Glutamatergic neuron (in vitro differentiated cells): ENCODE measurements at places on chromosomes 12 and 14.

DNA sequence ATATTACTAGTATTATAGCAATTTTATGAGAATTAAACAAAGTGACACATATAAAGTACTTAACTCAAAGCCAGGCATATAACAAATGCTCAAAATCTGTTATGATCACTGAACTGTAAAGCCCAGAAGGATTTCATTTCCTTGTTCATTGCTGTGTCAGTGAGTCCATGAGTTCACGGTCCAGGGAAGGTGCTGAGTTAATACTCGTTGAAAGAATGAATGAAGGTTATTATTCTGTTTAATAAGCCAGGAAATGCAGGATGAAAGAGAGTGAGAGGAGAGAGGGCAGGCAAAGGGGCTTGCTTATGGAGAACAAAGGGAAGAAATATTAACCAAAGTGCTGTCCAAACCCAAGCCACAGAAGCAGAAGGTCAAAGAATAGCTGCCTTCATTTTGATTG is 40.2 kb upstream of the NT5DC3 start:
- H3K27me3 ChIP-seq, result peaks cover 2% of the 10 kb centered on the region
- no peaks in the 10 kb centered on the region for H3K36me3 ChIP-seq
- H3K4me1 ChIP-seq, result peaks cover 8% of the 10 kb centered on the region
- DNase-seq, result no peak
- no peak overlapping the region for H3K4me3 ChIP-seq

- H3K27ac ChIP-seq, result peak overlapping the region; percentile 77
- peaks cover 5% of the 10 kb centered on the region for H3K27me3 ChIP-seq
- DNase-seq, result peak; percentile 71
- no peaks in the 10 kb centered on the region for H3K36me3 ChIP-seq
- peaks cover 26% of the 10 kb centered on the region for H3K4me1 ChIP-seq
- H3K4me3 ChIP-seq, result peak overlapping the region; percentile 65
These were observed 9.8 kb upstream of the ZNF385A start for GRCh38 chr12:54394281-54394719.

GRCh38 chr14:102085948-102086708 is 716 bp downstream of the HSP90AA1 start:
- H3K27me3 ChIP-seq, result peaks cover 19% of the 10 kb centered on the region
- DNase-seq, result peak; percentile 40
- H3K36me3 ChIP-seq, result peaks cover 4% of the 10 kb centered on the region
- peak overlapping the region; percentile 97 for H3K27ac ChIP-seq

GRCh38 chr12:51635346-51635745 is 44.3 kb downstream of the SCN8A start:
- no peak for DNase-seq
- no peak overlapping the region for H3K4me3 ChIP-seq
- H3K4me1 ChIP-seq, result peaks cover 47% of the 10 kb centered on the region
- peaks cover 25% of the 10 kb centered on the region for H3K36me3 ChIP-seq
- peak overlapping the region; percentile 18 for H3K27ac ChIP-seq

DNA sequence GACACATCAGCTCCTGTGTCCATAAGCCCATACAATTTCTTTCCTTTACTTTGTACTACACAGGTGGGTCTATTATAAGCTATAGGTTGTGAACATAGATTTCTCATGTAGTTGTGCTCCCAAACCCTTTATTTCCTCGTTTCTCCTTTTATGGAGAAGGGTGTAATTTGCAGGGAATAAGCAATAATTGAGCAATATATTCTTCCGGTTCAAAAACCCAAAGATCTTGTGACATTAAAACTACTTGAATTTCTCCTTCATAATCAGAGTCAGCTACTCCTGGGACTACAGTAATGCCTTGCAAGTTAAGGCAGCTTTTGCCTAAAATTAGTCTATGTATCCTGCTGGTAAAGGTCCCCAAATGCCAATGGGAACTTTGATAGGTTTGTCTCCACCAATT is 19.1 kb upstream of the MAPKAPK5 start:
- no peaks in the 10 kb centered on the region for H3K27me3 ChIP-seq
- no peaks in the 10 kb centered on the region for H3K36me3 ChIP-seq
- no peak overlapping the region for H3K27ac ChIP-seq
- no peak for DNase-seq
- H3K4me1 ChIP-seq, result no peaks in the 10 kb centered on the region

GRCh38 chr12:76247026-76247646 is 101.1 kb downstream of the BBS10 start:
- H3K4me1 ChIP-seq, result no peaks in the 10 kb centered on the region
- no peak overlapping the region for H3K4me3 ChIP-seq
- no peaks in the 10 kb centered on the region for H3K36me3 ChIP-seq
- peaks cover 3% of the 10 kb centered on the region for H3K27me3 ChIP-seq

GRCh38 chr14:89773151-89773550 is 181.4 kb downstream of the EFCAB11 start:
- no peaks in the 10 kb centered on the region for H3K27me3 ChIP-seq
- no peak overlapping the region for H3K27ac ChIP-seq
- no peak overlapping the region for H3K4me3 ChIP-seq

GRCh38 chr14:91062600-91062999 is 2.2 kb upstream of the RPS6KA5 start:
- H3K36me3 ChIP-seq, result no peaks in the 10 kb centered on the region
- H3K27ac ChIP-seq, result no peak overlapping the region
- H3K27me3 ChIP-seq, result peaks cover 4% of the 10 kb centered on the region
- H3K4me3 ChIP-seq, result no peak overlapping the region
- no peak for DNase-seq

DNA sequence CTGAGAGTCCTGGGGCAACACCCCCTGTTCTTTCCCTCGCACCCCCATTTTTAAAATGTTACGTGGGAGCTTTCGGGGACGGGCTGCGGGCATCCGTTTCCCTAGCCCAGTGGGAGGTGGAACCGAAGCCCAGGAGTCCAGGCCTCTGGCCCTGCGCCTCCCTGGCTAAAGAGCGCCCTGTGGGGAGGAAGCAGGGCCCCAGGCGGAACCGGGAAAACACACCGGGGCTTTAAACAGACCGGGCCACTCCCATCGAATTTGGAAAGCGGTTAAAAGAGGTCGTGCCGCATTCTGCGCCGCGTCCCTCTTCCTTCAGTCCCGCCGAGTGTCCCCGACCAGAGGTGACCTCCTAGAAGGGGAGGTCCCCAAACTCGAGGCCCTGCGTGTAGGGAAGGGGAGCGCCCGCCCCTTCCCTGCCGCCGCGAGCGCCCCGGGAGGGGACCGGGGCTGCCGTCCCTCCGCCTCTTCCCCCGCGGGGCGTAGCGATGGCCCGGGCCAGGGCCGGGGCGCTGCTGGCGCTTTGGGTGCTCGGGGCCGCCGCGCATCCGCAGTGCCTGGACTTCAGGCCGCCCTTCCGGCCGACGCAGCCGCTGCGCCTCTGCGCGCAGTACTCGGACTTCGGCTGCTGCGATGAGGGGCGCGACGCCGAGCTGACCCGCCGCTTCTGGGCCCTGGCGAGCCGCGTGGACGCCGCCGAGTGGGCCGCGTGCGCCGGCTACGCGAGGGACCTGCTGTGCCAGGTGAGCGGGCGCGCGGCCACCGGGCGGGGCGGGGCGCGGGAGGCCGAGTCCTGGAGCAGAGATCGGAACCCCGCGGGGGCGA is at the start of gene HHIPL1:
TSS of gene HHIPL1 (plus strand) at position 407 of the 822 bp plus-strand sequence. CDS start at position 486, 79 bp downstream.
- no peak within 1 kb of the TSS for H3K27ac ChIP-seq
- H3K4me3 ChIP-seq, result peak within 1 kb of the TSS; percentile 78
- peak; percentile 53 for DNase-seq
- H3K27me3 ChIP-seq, result peaks cover 18% of the 10 kb centered on the region
- no peaks in the 10 kb centered on the region for H3K4me1 ChIP-seq

DNA sequence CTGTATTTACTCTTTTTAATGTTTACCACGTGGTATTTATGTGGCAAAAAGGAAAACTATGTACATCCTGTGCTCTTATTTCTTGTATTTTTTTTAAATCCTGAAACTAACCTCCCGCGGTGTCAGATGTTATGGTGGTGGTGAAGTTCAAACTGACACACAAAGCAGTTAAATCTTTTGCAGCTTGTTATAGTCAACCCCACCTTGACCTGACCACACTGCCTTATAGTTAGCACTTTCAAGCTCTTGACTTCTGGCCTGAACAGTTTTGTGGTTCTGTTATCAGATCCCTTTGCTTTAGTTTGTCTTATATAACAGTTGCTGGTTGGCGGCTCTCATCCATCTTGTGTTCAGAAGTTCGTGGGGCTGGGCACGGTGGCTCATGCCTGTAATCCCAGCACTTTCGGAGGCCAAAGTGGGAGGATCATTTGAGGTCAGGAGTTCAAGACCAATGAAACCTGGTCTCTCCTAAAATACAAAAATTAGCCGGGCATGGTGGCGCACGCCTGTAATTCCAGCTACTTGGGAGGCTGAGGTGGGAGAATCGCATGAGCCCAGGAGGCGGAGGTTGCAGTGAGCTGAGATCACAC is 2.1 kb downstream of the UNG start:
- H3K4me3 ChIP-seq, result peak overlapping the region; percentile 98
- peaks cover 3% of the 10 kb centered on the region for H3K27me3 ChIP-seq
- no peak for DNase-seq
- no peak overlapping the region for H3K27ac ChIP-seq
- H3K36me3 ChIP-seq, result no peaks in the 10 kb centered on the region

DNA sequence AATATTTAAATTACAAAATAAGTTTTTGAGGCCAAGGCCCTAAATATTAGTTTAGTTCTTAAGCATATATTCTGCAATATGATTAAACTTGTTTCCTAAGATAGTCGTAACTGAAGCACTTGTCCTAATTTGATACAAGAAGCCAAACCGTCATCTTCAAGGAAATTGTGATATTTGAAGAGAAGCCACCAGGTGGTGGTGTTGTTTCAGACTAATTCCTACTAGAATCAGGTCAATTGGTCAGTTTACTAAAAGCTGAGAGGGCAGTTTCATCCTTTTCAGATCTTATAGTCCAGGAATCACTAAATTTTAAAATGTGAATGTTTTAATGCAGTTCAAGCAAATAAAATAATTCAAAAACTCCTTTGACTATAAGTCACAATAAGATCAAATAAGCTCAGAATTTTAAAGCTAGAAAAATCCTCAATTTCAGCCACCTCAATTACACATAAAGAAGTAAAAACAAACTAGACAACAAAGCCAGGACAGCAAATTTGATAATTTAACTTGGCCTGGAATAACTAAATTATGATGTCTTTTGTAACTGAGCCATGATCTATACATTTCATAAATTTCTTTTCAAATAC is 7.1 kb upstream of the ARL1 start:
- H3K4me1 ChIP-seq, result no peaks in the 10 kb centered on the region
- H3K27ac ChIP-seq, result no peak overlapping the region
- H3K4me3 ChIP-seq, result no peak overlapping the region
- no peak for DNase-seq
- no peaks in the 10 kb centered on the region for H3K27me3 ChIP-seq

- H3K4me1 ChIP-seq, result peaks cover 20% of the 10 kb centered on the region
- H3K27me3 ChIP-seq, result no peaks in the 10 kb centered on the region
- no peak overlapping the region for H3K27ac ChIP-seq
- peak overlapping the region; percentile 31 for H3K4me3 ChIP-seq
These were observed 190.0 kb downstream of the TMX1 start for GRCh38 chr14:51430079-51430478.

- H3K27ac ChIP-seq, result no peak overlapping the region
- H3K4me1 ChIP-seq, result peaks cover 2% of the 10 kb centered on the region
- H3K36me3 ChIP-seq, result peaks cover 4% of the 10 kb centered on the region
- peaks cover 3% of the 10 kb centered on the region for H3K27me3 ChIP-seq
- H3K4me3 ChIP-seq, result no peak overlapping the region
These were observed 21.7 kb downstream of the LIMA1 start for GRCh38 chr12:50261654-50262053.

GRCh38 chr14:74946659-74947281 is 8.6 kb downstream of the PGF start:
- peaks cover 8% of the 10 kb centered on the region for H3K27me3 ChIP-seq
- no peak overlapping the region for H3K4me3 ChIP-seq
- no peaks in the 10 kb centered on the region for H3K36me3 ChIP-seq

GRCh38 chr12:78684419-78684818 is 180.2 kb upstream of the SYT1 start:
- H3K27me3 ChIP-seq, result no peaks in the 10 kb centered on the region
- no peaks in the 10 kb centered on the region for H3K36me3 ChIP-seq
- H3K4me3 ChIP-seq, result no peak overlapping the region

DNA sequence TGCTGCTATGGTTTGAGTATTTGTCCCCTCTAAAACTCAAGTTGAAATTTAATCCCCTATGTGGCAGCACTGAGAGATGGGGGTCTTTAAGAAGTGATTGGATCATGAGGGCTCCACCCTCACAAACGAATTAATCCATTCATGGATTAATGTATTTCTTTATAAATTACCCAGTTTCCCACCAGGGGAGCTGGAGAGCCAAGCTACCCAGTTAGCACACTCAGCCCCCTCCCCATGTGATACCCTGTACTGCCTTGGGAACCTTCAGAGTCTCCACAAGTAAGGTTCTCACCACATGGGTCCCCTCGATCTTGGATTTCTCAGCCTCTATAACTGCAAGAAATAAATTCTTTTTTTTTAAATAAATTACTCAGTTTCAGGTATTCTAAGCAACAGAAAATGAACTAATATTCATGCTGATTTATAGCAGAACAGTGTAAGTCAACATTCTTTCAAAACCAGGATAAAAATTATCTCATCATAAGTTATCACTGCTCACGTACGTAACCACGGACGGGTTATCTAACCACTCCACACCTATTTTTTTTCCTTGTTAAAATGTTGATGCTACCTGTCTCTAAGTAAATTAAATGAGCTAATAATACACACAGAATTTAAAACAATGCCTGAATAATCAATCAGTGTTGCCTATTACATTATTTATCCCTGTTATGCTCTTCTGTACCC is 3.6 kb downstream of the NAP1L1 start:
- DNase-seq, result peak; percentile 31
- H3K36me3 ChIP-seq, result no peaks in the 10 kb centered on the region
- no peak overlapping the region for H3K4me3 ChIP-seq

DNA sequence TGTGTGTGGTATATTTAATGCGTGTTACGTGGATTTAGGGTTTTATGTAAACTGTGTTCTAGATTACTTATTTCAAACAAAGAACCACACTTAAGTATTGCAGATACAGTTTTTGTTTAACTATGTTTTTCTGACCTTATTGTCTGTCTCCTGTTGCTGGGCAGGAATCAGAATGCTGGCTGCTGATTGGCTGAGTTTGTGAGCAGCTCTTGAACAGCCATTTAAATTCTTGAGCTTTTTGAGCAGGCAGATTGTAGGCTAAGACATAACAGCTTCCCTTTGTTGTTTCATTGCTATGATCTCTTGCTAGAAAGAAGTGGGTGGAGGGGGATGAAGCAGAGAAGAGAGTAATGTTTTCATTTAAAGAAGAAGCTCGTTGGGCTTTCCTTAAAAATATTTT is 52.2 kb downstream of the ATF7IP start:
- DNase-seq, result peak; percentile 83
- peak overlapping the region; percentile 100 for H3K27ac ChIP-seq
- H3K4me3 ChIP-seq, result peak overlapping the region; percentile 97
- peaks cover 2% of the 10 kb centered on the region for H3K27me3 ChIP-seq
- H3K4me1 ChIP-seq, result peaks cover 35% of the 10 kb centered on the region

DNA sequence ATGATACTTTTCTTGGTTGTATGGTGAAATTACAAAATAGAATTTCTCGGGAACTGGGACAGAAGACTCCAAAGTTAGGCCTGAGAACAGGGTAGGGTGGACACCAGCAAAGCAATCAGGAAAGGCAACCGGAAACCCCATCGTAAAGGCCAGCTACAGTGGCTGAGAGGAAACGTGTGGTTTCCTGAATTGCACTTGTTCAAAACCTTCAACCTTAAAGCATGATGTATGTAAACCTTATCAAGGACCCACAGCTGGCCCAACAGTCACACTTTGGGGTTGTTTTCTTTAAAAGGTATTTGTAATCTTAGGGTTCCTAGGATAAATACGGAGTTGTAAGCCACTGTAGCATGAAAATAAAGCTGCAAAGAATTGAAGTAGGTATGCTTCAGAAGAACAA is 2.2 kb upstream of the PTGDR start:
- H3K27me3 ChIP-seq, result peaks cover 15% of the 10 kb centered on the region
- peaks cover 4% of the 10 kb centered on the region for H3K36me3 ChIP-seq
- no peak overlapping the region for H3K4me3 ChIP-seq
